Caki2 (cell line): ENCODE measurements at places on chromosomes 13 and 19.
A peak's percentile ranks its signal among the peaks of the same experiment; 100 is the strongest.

DNA sequence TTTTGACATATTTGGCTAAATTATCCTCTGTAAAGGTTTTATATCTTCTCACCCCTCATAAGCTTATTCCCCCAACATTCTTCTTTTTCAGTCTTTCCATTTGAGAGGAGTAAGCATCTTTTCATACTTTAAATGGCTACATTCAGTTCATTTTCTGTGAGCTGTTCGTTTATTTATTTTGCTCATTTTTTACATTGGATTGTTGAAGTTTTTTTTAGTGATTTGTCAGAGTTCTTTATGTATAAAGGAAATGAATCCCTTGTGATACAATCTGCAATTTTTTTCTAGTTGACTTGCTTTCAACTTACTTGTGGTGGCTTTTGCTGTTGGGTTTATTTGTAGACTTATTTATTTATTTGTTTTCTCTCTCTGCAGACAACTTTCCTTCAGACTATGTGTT, 250.3 kb downstream of the DLEU7 start:
- DNase-seq = no peak

- DNase-seq = no peak
Measured at GRCh38 chr19:43726736-43727592, 11.1 kb downstream of the IRGC start.

DNA sequence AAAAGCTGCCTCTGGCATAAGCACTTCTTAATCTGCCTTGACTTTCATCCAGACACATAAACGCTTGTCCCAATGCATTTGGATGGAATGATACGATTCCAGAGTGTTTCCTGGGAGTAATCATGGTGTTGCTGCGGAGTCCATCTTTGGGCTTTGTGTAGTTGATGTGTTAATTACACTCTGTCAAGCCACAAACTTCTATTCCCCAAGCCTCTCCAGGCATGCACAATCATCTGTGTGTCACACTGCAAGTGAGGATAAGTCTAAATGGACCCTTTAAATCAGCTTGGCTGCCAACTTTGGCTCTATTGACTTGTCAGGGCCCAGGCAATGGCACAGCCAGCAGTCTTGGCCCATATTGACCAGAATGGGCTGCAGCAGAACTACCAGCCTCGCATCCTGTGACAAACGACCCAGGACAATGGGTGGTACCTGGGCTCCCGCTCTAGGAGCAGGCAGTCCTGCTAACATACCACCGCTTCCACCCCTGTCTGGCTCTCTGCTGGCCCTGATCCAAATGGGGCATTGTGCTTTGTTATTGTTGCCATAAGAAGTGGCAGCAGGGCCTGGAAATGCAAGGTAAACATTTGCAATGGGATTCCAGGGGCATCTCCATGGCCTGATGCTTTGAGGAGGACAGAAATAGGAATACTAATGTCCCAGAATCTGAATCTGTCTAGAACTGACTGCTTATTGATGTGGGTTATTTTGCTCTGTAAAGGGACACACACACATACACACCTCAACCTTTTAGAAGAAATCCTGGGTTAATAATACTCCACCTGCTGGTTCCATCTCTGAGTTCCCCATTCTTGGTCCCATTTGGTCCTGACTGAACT, 127.2 kb downstream of the DNAJC15 start:
- no peak for DNase-seq

GRCh38 chr19:13707915-13708314, 56.4 kb upstream of the MRI1 start:
- no peak for DNase-seq

GRCh38 chr19:5093297-5093928, 124.5 kb downstream of the KDM4B start:
- DNase-seq = no peak

- no peak for DNase-seq
Measured at GRCh38 chr13:113935001-113935844, 38.7 kb downstream of the C13orf46 start.

GRCh38 chr19:33434886-33435705, 61.6 kb downstream of the CEBPG start:
- no peak for DNase-seq

- DNase-seq = no peak
Measured at GRCh38 chr13:32252812-32253438, 62.2 kb downstream of the ZAR1L start.

- DNase-seq = no peak
Measured at GRCh38 chr13:27425158-27425917, 919 bp downstream of the GTF3A start.

- peak; percentile 41 for DNase-seq
Measured at GRCh38 chr13:100394005-100394695, 194.4 kb downstream of the GGACT start.

DNA sequence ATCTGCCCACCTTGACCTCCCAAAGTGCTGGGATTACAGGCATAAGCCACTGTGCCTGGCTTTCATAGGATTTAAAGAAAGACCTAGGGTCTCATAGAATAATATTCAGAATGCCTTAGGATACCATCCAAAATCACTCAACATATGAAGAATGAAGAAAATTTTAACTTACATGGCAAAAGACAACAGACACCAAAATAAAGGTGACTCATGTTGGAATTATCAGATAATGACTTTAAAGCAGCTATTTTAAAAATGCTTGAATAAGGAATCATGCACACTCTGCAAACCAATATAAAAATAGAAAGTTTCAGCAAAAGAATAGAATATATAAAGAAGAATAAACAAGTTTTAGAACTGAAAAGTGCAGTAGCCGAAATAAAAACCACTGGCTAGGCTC, 29.3 kb downstream of the ZNF566 start:
- no peak for DNase-seq

- DNase-seq = no peak
Measured at GRCh38 chr19:18109341-18109732, 11.8 kb downstream of the MAST3 start.

DNA sequence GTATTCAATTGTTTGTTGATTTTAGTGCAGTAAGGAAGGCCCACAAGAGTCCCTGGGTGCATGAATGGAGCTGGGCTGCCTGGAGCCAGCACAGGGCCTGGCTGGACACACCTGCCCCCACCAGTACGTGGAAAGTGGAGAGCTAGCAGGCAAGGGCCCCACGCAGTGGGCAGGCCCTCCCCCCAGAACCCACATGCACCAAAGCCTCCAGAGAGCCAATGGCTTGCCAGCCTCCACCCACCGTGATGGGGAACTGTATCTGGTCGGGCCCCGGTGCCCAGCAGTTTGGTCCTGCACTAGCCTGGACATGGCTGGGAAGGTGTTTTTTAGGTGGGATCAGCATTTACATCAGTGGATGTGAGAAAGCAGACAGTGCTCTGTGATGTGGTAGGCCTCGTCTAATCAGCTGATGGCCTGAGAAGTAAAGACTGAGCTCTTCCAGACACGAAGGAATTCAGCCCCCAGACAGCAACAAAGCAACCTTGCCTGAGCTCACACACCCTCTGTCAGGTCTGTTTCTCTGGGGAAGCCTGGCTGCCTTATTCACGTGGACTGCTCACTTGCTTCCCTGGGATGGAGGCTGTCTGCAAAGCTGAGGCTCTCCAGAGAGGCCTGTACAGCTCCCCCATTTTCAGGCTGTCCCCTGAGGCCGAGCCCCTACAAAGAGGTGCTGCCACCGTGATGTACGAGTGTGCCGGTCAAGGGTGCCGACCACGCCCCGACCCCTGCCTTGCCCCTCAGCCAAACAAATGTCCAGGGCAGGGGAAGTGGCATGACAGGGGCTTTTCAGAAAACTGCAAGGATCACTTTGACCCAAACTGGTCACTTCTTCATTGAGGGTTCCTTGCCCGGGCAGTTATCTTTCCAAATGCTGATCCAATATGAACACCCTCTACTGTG, 27.5 kb downstream of the RAB20 start:
- DNase-seq = no peak

- DNase-seq = no peak
Measured at GRCh38 chr13:44951184-44951583, 38.1 kb downstream of the NUFIP1 start.

DNA sequence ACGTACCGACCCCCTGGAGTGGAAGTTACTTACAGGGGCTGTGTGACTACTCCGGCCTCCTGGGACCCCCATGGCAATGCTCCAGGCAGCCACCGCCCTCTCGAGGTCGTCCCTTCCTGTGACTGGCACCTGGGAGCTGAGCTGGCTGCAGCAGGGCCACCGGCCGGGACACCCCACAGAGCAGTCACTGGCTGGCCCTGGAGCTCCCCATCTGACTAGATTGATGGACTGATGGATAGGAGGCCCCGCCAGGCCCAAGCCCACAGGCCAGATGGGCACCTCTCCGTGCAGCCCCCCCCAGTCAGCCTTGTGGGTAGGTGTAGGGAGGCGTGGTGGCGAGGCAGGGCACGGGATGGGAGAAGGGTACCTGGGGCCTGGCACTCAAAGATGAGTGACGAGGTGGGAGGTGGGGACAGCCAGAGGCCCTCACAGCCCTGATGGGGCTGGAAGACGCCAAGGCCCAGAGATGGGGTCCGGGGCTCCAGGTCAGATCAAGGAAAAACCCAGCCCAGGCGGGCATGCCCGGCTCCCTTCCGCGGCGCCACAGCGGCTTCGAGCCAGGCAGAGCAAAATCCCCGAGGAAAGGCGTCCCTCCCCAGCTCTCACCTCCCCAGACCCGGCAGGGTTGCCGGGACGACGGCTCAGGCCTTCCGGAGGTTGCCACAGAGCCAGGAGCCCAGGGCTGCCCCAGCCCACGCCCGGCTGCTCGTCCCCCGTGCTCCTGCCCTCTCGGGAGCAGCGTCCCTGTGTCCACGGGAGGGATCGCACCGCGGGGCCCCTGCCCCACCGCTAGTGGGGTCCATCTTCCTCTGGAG, 8.4 kb downstream of the SLC39A3 start:
- DNase-seq = no peak
